Aorta (tissue), 5 donors: ENCODE measurements at places on chromosomes 13 and 19.

DNA sequence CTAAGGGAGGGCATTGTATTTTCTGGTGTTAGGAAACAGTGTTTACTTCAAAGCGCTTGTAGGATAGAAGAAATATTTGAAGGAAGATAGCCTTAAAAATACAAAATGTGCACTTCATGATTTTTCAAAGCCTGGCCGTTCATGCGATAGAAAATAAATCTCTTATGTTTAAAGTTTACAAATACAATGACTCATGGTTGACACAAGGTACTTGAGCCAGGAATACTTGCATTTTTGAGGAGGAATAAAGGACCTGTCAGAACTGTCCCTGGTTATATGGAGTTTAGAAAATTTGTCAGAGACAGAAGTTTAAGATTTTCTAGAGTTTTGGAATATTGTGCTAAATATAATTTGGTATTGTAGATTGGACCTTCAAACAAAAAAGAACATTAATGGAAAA lies 1223.2 kb upstream of the SLC10A2 start:
- peaks cover 3% of the 10 kb centered on the region for H3K27me3 ChIP-seq
- no peaks in the 10 kb centered on the region for H3K36me3 ChIP-seq
- H3K4me1 ChIP-seq, result no peaks in the 10 kb centered on the region

DNA sequence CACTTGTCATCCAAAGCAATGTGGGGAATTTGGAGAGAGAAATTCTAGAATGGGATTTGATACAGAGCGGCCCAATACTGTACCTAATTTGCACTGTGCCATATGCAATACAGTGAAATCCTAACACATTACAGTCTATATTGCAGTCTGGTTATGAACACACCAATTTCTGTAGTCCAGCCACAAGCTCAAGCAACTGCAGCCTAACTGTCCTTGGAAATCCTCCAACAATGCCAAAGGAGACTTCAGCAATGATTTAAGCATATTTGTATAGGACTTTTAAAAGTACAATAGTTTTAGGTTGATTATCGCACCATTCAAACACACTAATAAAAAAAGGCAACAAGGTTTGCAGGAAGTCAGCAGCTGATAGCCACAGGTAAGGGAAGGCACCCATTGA lies 17.3 kb downstream of the DIAPH3 start:
- no peak overlapping the region for H3K4me3 ChIP-seq
- no peaks in the 10 kb centered on the region for H3K36me3 ChIP-seq
- no peaks in the 10 kb centered on the region for H3K27me3 ChIP-seq
- no peak overlapping the region for H3K27ac ChIP-seq
- peaks cover 2% of the 10 kb centered on the region for H3K4me1 ChIP-seq

- H3K4me1 ChIP-seq, result no peaks in the 10 kb centered on the region
- H3K36me3 ChIP-seq, result no peaks in the 10 kb centered on the region
- no peaks in the 10 kb centered on the region for H3K27me3 ChIP-seq
- DNase-seq, result no peak
- no peak overlapping the region for H3K27ac ChIP-seq
- H3K4me3 ChIP-seq, result no peak overlapping the region
Measured at GRCh38 chr13:88840085-88840484, 1168.9 kb downstream of the SLITRK5 start.

DNA sequence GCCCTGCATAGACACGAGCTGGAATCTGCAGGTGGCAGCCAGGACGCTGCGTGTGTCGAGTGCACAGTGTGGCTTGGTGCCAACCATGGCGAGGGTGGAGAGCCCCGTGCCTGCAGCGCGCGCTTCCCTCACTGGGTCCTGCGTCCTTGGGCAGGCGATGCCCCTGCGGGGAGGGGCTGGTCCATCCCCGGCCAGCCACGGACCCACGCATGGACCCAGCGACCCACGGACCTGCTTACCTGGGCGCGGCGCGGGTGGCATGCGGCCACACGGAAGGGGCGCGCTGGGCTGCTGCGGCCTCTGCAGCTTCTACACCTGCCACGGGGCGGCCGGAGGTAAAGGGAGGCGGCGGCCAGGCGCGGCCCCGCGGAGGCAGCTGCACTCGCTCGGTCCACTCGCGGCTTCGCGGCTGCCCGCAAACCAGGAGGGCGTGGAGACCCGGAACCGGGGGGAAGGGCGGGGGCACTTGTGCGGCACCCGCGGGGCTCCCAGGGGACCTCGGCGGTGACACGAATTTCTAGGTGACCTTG lies 569 bp upstream of the MCF2L start:
- H3K36me3 ChIP-seq, result no peaks in the 10 kb centered on the region
- H3K27me3 ChIP-seq, result no peaks in the 10 kb centered on the region
- no peak overlapping the region for H3K27ac ChIP-seq
- no peak overlapping the region for H3K4me3 ChIP-seq
- H3K4me1 ChIP-seq, result no peaks in the 10 kb centered on the region
- DNase-seq, result peak; percentile 77

DNA sequence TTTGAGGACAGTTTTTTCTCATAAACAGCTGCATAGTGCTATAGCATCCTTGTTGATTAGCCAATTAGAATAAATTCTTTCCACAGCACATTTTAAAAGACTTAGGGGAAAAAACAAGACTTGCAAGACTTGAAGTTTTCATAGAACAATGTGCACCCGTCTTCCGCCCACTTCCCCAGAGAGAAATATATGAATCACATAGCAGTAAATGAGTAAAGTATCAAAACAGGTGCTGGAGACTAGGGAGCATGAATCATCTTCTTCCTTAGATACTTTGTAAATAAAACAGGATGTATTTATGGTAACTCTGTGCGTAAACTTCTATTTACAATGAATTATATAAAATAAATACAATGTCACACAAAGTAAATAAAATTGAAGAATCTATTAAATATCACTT lies 75.1 kb downstream of the COL4A2 start:
- no peaks in the 10 kb centered on the region for H3K36me3 ChIP-seq
- no peaks in the 10 kb centered on the region for H3K27me3 ChIP-seq

DNA sequence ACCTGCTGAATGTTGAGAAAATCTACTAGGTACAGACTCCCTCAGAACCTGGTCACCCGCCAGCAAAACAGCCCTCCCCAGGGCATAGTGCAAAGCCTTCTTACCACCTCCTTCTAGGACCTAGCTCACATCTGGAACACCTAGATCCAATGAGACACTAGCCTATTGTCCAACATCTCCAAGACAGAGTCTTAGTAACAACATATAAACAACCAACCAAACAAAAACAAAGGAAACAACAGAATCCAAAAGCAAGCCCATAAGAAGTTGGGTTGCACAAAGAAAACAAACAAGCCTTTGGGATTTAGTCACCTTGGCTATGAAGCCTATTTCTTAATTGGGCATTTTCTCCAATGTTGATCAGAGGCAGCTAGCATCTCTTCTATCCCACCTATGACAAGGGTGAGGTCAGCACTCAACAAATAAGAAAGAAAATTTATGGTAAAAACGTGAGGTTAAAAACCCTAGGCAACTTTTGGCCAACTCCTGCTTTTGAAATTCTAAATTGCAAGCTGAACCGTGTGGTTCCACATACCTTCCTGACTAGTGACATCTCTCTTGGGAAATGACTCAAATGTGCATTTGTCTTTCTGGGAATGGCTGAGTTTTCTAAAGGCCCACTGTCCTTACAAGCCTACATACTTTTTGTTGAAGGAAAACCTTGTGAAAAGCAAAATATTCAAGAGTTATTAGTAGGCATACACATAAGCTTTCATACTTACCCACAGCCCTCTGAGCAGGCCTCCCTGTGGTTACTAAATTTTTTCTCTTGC lies 66.7 kb downstream of the FAM216B start:
- H3K27me3 ChIP-seq, result no peaks in the 10 kb centered on the region
- H3K4me3 ChIP-seq, result no peak overlapping the region
- no peaks in the 10 kb centered on the region for H3K36me3 ChIP-seq
- H3K4me1 ChIP-seq, result no peaks in the 10 kb centered on the region
- no peak overlapping the region for H3K27ac ChIP-seq

GRCh38 chr19:6271251-6271650 lies 8.5 kb downstream of the MLLT1 start:
- H3K4me1 ChIP-seq, result no peaks in the 10 kb centered on the region
- H3K36me3 ChIP-seq, result peaks cover 3% of the 10 kb centered on the region
- no peak for DNase-seq

DNA sequence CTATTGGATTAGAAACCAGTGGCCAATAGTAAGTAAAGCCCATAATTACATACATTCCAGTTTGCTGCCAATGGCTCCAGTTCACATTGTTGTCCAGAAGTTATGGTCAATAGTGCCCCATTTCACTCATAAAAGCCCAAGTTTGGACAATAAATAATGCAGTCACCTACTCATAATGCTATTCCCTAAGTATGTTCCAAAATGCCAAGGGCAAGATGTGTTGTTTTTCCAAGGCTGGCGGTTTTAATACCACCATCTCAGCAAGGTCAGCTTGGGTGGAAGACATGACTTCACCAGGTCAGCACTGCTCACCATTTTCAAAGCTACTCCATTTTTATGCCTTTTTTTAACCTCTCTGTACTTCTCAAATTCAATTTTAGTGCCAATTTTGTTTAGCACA lies 32.7 kb downstream of the KCTD12 start:
- no peak for DNase-seq
- H3K4me3 ChIP-seq, result no peak overlapping the region
- no peaks in the 10 kb centered on the region for H3K4me1 ChIP-seq
- H3K27ac ChIP-seq, result no peak overlapping the region
- no peaks in the 10 kb centered on the region for H3K36me3 ChIP-seq
- H3K27me3 ChIP-seq, result no peaks in the 10 kb centered on the region

GRCh38 chr19:647566-648284 lies 8.0 kb downstream of the FGF22 start:
- H3K36me3 ChIP-seq, result peaks cover 5% of the 10 kb centered on the region
- H3K4me1 ChIP-seq, result no peaks in the 10 kb centered on the region
- H3K4me3 ChIP-seq, result no peak overlapping the region
- no peak overlapping the region for H3K27ac ChIP-seq

DNA sequence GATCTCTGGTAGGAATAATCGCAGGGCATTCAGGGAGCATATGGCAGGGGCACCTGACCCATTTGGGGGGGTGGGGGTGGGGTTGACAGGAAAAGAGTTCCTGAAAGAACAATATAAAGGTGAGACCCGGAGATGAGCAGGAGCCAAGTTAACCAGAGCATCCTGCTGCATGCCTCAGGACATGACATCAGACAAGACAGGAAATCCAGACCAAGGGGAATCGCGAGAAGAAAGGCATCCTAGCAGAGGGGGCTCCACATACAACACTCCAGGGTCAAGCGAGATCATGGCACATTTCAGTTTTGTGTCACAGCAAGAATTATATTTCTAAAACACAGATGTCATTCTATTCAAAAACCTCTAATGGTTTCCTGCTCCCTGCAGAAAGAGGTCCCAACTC lies 393.1 kb downstream of the COG6 start:
- H3K4me1 ChIP-seq, result no peaks in the 10 kb centered on the region
- H3K36me3 ChIP-seq, result no peaks in the 10 kb centered on the region
- H3K27ac ChIP-seq, result no peak overlapping the region
- no peak for DNase-seq
- no peak overlapping the region for H3K4me3 ChIP-seq
- peaks cover 2% of the 10 kb centered on the region for H3K27me3 ChIP-seq

GRCh38 chr19:15123900-15124299 lies 16.7 kb downstream of the SYDE1 start:
- no peak overlapping the region for H3K27ac ChIP-seq
- no peaks in the 10 kb centered on the region for H3K36me3 ChIP-seq
- no peak overlapping the region for H3K4me3 ChIP-seq
- no peaks in the 10 kb centered on the region for H3K27me3 ChIP-seq
- no peaks in the 10 kb centered on the region for H3K4me1 ChIP-seq

DNA sequence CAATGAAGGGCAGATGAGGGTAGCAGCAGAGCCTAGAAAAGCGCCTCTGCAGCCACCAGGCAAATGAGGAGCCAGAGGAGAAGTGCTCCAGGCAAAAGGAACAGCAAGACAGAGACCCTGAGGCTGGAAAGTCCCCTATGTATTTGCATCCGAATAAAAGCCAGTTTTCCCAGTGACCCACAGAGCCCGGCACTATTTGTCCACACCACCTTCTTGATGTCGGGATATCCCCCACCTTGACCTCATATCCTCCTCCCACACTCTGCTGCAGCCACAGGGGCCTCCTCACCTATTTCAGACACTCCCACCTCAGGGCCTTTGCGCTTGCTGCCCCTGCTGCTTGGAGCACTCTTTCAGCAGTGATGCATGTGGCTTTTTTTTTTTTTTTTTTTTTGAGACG lies 6.6 kb downstream of the ATG4D start:
- H3K27me3 ChIP-seq, result no peaks in the 10 kb centered on the region
- no peak overlapping the region for H3K27ac ChIP-seq
- no peak overlapping the region for H3K4me3 ChIP-seq
- H3K4me1 ChIP-seq, result no peaks in the 10 kb centered on the region

- no peaks in the 10 kb centered on the region for H3K27me3 ChIP-seq
- no peak for DNase-seq
- no peaks in the 10 kb centered on the region for H3K36me3 ChIP-seq
Measured at GRCh38 chr13:55245005-55245644, 1895.6 kb upstream of the PRR20A start.

DNA sequence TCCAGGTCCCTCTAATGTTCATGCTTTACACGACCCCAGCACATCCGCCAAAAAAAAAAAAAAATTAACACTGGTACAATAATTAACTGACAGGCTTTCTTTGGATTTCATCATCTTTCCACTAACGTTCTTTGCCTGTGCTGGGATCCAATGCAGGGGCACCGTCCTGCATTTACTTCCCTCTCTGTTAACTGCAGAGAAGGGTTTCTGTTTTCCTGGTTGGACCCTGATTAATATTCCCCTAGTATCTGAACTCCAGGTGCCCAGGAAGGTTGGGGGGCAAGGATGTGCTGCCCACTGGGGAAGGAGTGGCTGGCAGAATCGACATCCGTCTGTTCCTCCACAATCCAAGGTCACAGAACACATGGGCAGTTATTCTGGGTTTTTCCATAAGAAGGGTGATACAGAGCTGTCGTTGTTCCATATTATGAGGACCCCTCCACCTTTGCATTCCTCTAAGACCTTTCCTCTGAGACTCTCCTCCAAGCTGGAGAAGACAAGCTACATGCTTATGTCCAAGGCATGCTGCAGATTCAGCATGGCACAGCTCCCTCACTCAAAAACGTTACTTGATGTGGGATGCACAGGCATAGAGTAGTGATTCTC lies 4.5 kb upstream of the LAIR1 start:
- no peaks in the 10 kb centered on the region for H3K4me1 ChIP-seq
- H3K27ac ChIP-seq, result no peak overlapping the region
- no peaks in the 10 kb centered on the region for H3K27me3 ChIP-seq
- no peak overlapping the region for H3K4me3 ChIP-seq
- DNase-seq, result no peak

DNA sequence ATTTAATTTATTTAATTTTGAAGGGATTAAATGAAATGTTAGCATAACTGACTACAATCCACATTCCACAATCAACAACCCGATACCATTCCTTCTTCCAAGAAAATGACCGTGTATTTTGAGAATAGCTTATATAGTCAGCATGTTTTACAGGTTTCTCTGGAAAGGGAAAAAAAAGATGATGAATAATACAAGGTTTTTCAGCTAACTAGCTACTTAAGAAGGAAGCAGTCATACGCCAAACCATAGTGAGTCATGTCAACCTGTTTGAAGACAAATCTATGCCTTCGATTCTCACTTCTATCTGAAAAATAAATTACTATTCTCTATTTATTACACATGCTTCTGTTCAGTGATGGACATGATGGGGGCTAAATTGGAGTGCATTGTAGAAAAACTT lies 258.6 kb downstream of the EFNB2 start:
- H3K27ac ChIP-seq, result no peak overlapping the region
- no peaks in the 10 kb centered on the region for H3K27me3 ChIP-seq
- DNase-seq, result no peak

- H3K4me3 ChIP-seq, result no peak overlapping the region
- peaks cover 4% of the 10 kb centered on the region for H3K4me1 ChIP-seq
- no peak for DNase-seq
- H3K27ac ChIP-seq, result no peak overlapping the region
- no peaks in the 10 kb centered on the region for H3K27me3 ChIP-seq
Measured at GRCh38 chr19:49771674-49772139, 4.9 kb downstream of the AP2A1 start.
